ENCODE measurements at places on chromosomes 7 and 10.

DNA sequence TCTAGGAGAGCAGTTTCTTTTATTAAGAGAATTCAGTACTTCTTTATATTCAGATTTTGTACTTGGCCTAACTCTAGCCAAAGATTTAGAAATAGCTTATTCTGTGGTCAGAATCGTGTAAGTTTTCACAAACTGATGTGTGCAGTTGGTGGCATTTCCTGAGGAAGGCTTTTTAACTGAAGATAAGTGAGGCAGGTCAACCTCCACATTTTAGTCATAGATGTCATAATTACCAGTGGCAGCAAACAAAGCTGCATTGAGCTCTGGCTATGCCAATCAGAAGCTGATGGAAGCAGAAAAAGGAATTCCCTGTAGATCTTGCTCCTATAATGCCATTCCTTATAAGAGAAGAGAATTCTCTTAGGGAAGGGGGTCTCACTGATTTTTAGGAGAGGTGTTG lies 141.3 kb upstream of the SP8 start:
- DNase-seq = no peak

GRCh38 chr10:12921163-12921562 lies 80.3 kb downstream of the CCDC3 start:
- DNase-seq = no peak

DNA sequence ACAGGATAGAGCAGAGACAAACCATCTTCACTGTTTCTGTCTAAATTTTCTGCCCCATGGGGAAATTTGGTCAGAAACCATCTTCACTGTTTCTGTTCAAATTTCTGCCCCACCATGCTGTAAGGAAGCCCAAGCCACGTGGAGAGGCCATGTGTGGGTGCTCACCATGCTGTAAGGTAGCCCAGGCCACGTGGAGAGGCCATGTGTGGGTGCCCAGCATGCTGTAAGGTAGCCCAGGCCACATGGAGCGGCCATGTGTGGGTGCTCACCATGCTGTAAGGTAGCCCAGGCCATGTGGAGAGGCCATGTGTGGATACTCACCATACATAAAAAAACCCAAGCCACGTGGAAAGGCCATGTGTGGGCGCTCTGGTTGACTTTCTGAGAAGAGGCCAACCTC lies 1088.7 kb upstream of the AUTS2 start:
- DNase-seq = no peak

DNA sequence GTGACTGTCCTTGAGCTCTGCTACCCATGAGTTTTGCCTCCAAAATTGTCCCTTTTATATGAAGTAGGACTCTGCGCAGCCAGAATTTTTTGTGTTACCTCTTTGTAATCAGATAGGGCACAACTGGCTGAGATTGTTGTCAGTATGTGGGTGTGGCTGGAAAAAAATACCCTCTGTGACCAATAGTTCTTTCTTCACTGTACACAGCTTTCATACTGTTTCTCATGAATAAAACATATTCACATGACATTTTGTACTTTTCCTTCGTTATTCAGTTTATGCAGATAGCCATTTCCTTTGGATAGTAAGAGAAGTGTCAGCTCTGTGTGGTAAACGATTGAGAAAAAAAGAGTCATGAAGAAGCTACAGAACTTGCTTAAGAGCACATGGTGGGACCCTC lies 49.6 kb upstream of the WNT8B start:
- no peak for DNase-seq

DNA sequence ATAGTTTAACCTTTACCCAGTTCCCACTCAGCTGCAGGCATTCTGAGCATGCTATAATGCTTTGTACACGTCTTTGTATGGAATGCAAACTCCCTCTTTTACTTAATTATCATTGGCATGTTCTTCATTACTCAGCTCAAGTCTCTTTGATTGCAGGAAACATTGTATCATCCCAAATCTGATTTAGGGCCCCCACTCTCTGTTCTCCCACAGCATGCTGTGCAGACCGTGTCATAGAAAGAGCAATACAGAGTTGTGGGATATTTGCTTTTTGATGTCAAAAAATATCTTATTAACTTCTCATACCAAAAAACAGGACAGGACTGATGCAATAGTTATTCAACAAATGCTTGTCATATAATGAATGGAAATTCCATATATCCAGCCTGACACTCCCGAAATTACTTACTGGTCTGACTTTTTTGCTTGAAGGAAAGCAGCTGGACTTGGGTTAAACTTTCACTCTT lies 1081.5 kb upstream of the C7orf33 start:
- peak; percentile 80 for DNase-seq

- DNase-seq = peak; percentile 98
Measured at GRCh38 chr7:46160861-46161260, 239.8 kb upstream of the IGFBP3 start.

DNA sequence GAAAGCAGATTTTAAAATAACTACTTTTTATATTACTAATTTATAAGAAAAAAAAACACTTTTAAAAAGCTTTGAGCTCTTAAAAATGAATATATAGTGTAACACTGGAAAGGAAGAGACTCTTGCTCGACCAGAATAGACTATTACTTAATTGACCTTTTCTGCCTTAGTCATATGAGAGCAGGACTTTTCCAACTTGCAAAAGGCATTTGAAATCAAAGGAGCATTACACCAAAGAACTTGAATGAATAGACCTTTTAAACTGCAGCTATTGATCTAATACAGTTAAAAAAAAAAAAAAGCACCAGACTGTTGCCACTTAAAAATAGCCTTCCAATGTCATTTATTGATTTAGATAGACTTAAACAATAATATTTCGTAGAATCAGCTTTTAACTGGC lies 17.2 kb upstream of the SEMA3D start:
- DNase-seq = no peak

GRCh38 chr7:100598425-100598824 lies 3.7 kb upstream of the PCOLCE start:
- peak; percentile 5 for DNase-seq

DNA sequence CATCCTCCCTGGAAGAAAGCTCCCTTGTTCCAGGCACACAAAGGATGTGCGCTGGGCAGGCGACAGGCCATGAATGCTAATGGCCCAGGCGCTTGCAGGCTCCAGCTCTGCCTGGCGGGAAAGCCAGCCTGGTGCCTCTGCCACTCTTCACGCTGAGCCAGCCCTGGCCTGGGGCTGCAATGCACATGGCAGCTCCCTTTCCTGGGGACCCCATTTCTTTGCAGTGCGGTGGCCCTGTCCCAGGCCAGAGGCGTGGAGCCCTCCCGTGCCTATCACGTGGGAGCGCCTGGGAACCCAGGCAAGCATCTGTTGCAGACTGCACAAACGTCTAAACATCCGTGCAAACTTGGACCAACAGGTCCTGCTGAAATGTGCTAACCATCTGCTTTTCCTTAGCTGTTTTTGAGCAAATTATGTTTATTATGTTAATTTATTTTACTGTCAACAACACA lies 152.1 kb upstream of the LYZL2 start:
- no peak for DNase-seq

GRCh38 chr10:86066696-86067095 lies 299.9 kb downstream of the GRID1 start:
- no peak for DNase-seq
